GM12864 (cell line): ENCODE measurements at places on chromosomes 2 and 18.

DNA sequence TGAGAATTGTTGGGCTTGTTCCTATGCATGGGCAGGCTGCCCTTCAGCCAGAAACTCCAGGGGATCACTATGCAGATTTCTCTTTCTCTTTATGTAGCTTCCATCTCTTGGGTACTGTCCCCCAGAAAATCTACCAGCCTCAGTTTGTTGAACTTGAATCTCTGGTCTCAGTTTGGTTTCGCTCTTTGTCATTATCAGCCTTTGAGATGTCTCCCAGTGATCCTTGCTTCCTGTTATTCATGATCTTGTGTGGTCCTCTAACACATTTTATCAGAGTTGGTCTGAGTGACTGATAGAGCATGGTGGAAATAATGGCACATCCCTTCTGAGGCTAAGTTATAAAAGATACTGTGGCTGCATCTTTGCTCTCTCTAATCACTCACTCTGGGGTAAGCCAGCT lies 7.8 kb downstream of the TMEM87B start:
- DNase-seq = no peak

DNA sequence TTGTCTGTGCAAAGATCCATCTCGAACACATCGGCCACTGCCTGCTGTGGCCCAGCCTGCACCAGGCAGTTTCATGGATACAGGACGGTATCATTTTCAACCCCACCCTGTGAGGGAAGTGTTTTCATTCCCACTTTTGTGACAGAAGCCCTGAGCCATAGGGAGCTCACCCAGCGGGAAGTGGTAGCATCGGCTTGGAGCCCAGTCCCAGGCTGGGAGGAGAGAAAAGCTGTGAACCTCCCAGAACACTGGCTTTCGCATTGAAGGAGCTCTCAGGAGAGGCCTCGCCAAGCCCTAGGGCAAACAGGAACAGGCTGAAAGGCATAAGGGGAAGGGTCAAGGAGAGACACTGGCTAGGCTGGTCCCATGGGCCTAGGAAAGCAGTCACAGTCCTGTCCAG lies 166.1 kb downstream of the TFCP2L1 start:
- no peak for DNase-seq

- no peak for DNase-seq
Observed at GRCh38 chr2:36780231-36780839, 83.8 kb downstream of the VIT start.

GRCh38 chr18:73544617-73545016 lies 603.0 kb downstream of the FBXO15 start:
- no peak for DNase-seq

GRCh38 chr2:241288324-241288888 lies 27.1 kb downstream of the HDLBP start:
- DNase-seq = no peak

DNA sequence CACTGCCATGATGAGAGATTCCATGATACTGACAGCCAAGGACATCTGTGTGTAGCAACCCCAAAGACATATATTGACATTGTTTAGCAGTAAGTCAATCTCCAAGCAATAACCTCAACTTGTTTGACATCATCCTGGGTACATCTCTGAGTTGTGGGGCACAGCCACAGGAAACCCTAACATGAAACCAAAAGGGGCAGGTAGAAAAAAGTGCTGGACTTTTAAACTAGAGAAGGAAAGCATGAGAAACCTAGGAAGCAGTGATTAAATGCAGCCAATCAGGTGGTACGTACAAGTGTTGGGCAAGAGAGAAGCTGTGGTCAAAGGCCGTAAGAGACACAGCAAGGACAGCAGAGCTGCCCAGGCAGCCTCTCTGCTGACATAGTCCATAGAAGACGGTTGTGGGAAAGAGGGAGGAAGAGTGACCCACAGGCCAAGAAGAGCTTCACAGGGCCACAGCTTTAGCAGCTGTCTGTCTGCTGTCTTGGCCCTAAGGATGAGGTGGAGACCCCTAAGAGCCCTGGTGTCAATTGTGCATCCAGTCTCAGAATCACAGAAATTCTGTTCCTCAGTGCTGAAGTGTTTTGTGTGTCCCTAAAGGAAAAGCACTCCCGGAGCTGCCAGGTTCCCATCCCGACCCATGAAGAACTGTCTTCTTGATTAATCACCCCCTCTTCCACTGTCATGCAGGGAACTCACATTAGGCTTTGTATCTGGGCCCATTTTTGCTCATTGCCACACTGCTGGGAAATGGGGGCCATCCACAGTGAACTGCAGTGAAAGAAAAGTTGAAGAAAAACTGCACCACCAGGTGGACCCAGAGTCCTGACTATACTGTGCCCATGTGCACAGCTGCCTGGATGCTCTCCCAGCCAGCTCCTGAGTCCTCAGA lies 25.4 kb upstream of the CHN1 start:
- DNase-seq = no peak

DNA sequence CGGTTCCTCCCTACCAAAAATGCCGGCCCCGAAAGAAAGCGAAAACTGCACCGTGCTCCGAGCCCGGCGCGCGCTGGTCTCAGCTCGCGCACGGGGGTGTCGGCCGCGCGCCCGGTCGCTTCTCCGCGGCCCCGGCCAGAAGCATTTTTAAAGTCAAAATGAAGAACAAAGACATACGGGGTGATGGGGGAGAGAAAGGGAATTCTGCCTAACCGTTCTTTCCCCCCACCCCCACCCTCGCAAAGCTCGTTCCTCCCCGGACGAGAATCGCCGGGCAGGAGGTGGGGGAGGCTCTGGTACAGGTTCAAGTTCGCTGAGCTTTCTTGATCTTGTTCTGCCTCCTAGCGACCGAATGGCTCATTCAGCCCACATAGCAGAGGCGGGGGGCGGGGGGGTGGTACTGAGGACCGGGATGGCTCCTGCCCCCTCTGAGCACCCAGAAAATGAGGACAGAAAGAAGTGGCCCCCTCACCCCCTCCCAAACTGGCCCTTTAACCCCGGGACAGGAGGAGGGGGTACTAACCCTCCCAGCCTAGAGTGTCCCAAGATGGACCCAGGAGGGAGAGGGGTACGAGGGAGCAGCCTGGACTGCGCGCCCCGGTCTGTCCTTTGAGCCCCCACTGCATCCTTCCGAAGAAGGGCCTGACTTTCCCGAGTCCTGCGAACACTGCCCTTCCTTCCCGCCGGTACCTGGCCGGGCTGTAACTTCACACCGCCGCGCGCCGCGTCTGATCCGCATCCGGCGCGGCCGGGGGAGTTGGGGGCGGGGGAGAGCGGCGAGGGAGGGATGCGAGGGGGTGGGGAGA lies 3.1 kb downstream of the BCL11A start:
- DNase-seq = peak; percentile 76

DNA sequence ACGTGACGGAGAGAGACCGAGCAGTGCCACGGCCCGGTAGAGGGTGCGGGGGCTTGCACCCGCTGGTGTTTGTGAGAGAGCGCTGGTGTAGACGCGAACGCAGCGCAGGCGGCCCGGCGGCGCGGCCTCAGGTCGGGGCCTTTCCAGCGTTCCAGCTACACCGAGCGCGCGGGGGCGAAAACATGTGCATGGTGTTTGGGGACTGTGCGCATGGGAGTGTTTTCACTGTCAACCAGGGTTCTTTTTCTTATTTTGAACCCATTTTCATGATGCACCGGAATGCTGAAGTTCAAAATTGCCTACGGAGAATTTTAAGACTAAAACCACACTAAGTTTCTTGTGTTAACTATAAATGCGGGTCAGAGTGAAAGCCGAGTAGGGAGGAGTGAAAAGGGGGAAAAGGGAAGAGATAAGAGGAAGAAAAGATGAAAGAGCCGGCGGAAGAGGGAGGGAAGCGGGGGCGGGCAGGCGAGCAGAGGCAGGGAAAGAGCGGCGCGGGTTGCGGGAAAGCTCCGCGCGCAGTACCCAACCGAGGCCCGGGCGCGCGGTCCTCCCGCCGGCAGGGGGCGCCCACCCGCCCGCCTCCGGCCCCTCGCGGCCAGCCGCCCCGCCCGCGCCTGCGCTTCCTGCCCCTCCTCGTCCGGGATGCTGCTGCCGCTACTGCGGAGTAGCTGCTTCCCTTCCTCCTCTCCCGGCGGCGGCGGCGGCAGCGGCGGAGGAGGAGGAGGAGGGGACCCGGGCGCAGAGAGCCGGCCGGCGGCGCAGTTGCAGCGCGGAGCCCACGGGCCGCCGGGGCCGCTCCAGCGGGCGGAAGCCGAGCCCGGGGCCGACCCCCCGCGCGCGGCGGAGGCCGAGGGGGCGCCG lies at the start of gene RAB12:
RAB12 (plus strand) TSS at position 643 of the 864 bp plus-strand sequence; CDS start at position 646, 3 bp downstream.
- DNase-seq = no peak

DNA sequence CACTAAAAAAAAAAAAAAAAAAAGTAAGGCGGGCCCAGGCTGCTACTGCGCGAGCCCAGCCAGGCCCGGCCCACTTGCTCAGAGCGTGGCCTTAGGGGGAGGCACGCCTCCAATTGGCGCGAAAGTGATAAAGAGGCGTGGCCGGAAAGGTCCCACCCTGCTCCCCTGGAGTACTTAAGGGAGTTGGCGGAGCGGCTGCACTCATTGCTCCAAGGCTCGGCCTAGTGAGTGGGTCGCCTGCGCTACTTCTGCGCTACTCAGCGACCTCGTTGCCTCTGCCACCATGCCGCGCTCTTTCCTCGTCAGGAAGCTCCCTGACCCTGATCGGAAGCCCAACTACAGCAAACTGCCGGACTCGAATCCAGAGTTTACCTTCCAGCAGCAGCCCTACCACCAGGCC lies 36.9 kb downstream of the UNC80 start:
- DNase-seq = no peak

DNA sequence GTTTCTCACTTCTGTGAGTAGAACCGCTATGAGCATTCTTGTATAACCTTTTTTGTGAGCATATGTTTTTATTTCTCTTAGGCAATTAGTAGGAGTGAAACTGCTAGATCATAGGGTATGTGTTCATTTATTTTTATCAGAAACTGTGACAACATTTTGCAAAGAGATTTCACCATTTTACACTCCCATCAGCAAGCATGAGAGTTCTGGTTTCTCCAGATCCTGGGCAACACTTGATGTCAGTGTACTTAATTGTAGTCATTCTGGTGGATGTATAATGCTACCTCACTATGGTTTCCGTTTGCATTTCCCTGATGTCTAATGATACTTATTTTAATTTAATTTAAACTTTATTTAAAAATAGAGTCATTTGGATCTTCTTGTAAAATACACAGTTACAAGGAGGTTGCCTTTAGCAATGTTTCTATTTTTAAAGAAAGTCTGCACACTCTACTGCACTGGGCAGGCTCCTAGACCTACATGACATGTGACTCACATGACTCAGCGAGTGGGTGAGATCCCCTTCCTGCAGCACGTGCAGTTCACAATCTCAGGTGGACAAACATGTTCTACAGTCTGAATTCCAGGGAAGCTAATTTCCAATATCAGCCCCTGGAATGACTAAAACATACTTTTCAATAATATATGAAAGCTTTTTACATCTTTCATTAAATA lies 127.0 kb upstream of the BCL2L11 start:
- DNase-seq = no peak

DNA sequence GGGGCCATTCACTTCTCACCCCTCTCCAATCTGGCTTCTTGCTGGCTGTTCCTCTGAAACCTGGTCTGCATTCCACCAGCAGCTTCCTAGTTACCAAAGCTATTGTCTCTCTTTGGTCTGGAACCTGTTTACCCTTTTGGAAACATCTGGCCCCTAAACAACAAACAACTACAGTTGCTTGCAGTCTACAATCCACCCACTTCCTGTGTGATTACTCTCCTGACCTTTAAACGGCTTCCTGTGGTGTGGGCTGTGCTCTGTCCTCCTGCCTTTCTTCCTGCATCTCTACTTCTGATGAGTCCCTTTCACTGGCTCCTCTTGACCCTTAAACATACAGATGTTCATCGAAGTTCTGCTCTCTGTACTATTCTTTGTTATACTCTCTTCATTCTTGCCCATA lies 303.8 kb downstream of the TDRD15 start:
- no peak for DNase-seq

DNA sequence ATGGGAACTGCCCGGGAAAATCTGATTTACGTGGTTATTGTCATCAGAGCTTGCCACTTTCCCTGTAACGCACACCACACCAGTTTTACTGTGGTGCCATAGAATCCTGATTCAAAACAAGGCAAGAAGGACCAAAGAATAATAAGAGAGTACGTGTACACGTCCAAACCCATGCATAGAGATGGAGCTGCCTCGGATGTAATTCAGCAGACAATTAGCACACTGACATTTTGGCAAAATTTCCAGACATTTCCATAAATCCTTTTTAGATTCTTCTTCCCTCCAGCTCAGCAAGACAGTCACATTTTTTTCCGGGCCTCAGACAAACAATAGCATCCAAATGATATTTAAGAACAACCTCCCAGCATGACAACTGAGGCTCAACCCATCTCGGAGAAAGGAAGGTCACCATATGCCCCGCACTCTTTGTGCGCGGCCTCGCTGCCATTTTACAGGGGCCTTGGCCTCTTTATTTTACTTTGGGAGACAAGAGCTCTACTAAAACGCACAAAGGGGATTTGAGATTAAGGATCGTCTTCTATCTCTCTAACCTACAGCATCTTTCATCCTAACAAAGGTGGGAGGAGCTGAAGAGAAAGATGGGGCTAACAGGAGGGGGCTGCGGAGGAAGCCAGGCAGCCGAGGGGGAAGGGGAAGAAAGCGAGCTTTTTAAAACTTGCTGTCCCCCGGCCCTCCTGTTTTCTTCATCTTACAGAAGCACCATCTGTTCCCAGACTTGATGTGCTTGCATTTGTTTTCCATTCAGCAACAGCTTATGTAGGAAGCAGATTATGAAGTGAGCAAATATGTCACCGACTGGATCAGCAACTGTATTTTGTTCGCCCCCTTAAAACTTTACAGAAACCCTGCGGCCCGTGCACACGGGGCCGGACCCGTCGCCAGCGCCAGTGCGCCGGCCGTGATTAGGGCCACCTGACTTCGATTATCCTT lies 61.0 kb downstream of the CDCA7 start:
- DNase-seq = no peak

DNA sequence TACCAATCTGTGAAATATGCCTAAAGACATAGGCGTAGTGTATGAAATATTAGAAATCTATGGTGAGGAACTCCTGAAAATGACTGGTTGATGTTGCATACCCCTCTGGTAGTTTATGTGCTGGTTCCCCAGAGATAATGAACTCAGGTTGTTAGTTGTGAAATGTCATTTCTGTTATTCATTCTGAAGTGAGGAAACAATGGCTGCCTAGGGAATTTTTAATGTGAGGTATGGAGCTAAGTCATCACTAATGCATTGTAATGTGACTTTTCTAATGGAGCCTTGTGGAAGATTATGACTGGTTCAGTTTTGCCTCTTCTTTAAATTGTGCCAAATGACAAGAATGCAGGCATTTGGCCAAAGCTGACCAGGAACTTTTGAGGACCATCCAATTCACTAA lies 61.6 kb upstream of the RAB27B start:
- no peak for DNase-seq

GRCh38 chr2:172087207-172087779 lies 2.0 kb downstream of the DLX1 start:
- DNase-seq = no peak
